ENCODE measurements at places on chromosomes 7 and 10.

- H3K36me3 ChIP-seq, result no peaks in the 10 kb centered on the region
- no peaks in the 10 kb centered on the region for H3K4me1 ChIP-seq
- DNase-seq, result no peak
- H3K27ac ChIP-seq, result no peak overlapping the region
These were observed 57.7 kb upstream of the CDK13 start for GRCh38 chr7:39892361-39892760.

DNA sequence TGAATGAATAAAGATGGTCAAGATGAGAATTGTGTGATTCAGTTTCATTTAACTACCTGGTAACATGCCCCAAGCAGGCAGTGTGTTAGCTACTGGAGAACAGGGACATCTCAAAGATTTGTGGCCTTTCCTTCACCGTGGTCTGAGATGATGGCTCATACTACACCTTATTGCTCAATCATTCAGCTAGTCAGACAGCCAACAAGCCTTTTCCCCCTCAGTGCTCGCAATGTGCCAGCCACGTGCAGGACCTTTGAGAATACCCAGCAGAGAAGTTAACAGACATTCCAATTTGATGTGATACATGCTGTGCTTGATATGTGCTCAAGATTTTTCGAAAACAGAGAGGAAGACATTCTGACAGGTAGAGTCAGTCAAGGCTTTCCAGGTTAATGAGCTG lies 562.8 kb downstream of the SUGCT start:
- H3K4me3 ChIP-seq, result no peak overlapping the region
- no peaks in the 10 kb centered on the region for H3K27me3 ChIP-seq
- no peaks in the 10 kb centered on the region for H3K36me3 ChIP-seq
- no peak overlapping the region for H3K27ac ChIP-seq
- no peak for DNase-seq
- peaks cover 14% of the 10 kb centered on the region for H3K4me1 ChIP-seq

GRCh38 chr7:84674236-84674913 lies 479.8 kb upstream of the SEMA3A start:
- no peak overlapping the region for H3K4me3 ChIP-seq
- peaks cover 3% of the 10 kb centered on the region for H3K4me1 ChIP-seq
- H3K27ac ChIP-seq, result no peak overlapping the region
- H3K36me3 ChIP-seq, result no peaks in the 10 kb centered on the region
- H3K27me3 ChIP-seq, result no peaks in the 10 kb centered on the region

- H3K36me3 ChIP-seq, result no peaks in the 10 kb centered on the region
- H3K4me1 ChIP-seq, result peaks cover 5% of the 10 kb centered on the region
- H3K27me3 ChIP-seq, result no peaks in the 10 kb centered on the region
- DNase-seq, result no peak
These were observed 572 bp upstream of the BHLHA15 start for GRCh38 chr7:98210513-98211220.

GRCh38 chr10:78916227-78916626 lies 152.5 kb upstream of the ZMIZ1 start:
- H3K4me1 ChIP-seq, result no peaks in the 10 kb centered on the region
- no peak for DNase-seq
- no peak overlapping the region for H3K4me3 ChIP-seq

GRCh38 chr7:121440857-121441503 lies 44.9 kb upstream of the FAM3C start:
- no peak overlapping the region for H3K27ac ChIP-seq
- H3K4me3 ChIP-seq, result no peak overlapping the region
- no peaks in the 10 kb centered on the region for H3K36me3 ChIP-seq
- DNase-seq, result no peak
- H3K4me1 ChIP-seq, result peaks cover 6% of the 10 kb centered on the region

- no peak for DNase-seq
- no peaks in the 10 kb centered on the region for H3K36me3 ChIP-seq
- no peaks in the 10 kb centered on the region for H3K4me1 ChIP-seq
- H3K27ac ChIP-seq, result no peak overlapping the region
- no peaks in the 10 kb centered on the region for H3K27me3 ChIP-seq
These were observed 482.6 kb downstream of the IPMK start for GRCh38 chr10:57785068-57785467.

- H3K4me1 ChIP-seq, result no peaks in the 10 kb centered on the region
- no peaks in the 10 kb centered on the region for H3K36me3 ChIP-seq
- no peak for DNase-seq
- H3K27ac ChIP-seq, result no peak overlapping the region
- no peak overlapping the region for H3K4me3 ChIP-seq
These were observed 1123.5 kb upstream of the AUTS2 start for GRCh38 chr7:68474661-68475216.

DNA sequence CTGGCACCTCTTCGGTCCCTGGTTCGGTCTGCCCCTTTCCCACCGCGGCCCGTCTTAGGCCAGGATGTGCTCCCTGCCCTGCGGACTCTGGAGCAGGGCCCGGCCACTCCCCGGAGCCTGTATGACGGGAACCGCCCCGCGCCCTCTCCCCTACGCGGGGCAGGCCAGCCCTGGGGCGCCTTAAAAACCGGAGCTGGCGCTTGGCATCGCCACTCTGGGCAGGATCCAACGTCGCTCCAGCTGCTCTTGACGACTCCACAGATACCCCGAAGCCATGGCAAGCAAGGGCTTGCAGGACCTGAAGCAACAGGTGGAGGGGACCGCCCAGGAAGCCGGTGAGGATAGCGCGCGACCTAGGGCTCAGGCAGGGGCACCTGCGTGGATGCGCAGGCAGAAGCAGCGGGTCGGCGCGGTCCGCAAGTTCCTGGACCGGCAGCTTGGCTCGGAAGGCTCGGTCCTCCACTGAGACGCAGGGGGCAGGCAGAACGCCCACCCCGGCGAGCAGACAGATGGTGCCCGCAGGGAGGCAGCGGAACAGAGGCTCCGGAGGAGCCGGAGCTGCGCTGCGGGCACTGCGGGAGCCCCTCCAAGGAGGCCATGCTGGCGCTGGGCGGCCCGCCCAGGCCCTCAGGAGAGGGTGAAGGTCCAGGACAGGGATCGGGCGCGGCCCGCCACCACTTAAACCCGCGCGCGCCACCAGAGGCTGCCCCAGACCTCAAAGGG lies at the start of gene ADIRF:
Gene ADIRF (plus strand): TSS at position 212 of the 723 bp plus-strand sequence. CDS start 63 bp downstream, at position 275.
- no peaks in the 10 kb centered on the region for H3K27me3 ChIP-seq
- H3K4me1 ChIP-seq, result peaks cover 44% of the 10 kb centered on the region
- peak within 1 kb of the TSS; percentile 41 for H3K4me3 ChIP-seq
- no peak for DNase-seq

DNA sequence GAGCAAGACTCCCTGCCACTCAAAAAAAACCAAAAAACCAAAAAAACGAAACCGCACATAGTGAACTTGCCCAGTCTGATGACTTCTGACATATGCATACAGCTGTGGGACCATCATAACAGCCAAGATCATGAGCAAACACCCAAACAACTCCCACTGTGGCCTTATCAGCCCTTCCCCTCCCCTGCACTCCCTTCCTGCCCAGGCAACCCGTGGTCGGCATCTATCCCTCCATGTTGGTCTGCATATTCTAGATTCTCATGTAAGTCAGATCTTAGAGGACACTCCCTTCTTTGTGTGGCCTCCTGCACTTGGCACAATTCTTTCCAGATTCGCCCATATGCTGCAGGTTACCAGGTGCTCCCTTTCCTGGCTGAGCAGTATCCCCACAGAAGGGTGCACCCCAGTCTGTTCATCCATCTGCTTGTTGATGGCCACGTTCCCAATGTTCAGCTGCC lies 72.8 kb downstream of the GNA12 start:
- no peak overlapping the region for H3K27ac ChIP-seq
- H3K36me3 ChIP-seq, result no peaks in the 10 kb centered on the region
- no peak for DNase-seq
- no peaks in the 10 kb centered on the region for H3K4me1 ChIP-seq

DNA sequence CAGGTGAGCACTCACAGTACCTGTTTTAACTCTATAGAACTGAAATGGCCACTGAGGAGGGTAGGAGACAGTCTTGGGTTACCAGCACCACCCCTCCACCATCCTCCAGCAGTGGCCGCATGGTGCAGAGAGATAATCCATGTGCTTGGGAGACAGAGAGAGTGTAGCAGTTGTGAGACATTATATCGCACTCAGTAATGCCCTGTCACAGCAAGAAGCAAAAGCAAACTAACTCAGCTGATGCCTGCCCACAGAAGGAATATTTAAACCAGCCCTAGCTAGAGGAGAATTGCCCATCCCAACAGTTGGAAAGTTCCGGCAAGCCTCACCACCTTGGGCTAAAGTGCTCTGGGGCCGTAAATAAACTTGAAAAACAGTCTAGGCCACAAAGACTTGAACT lies 58.8 kb upstream of the HBP1 start:
- no peaks in the 10 kb centered on the region for H3K36me3 ChIP-seq
- H3K27me3 ChIP-seq, result no peaks in the 10 kb centered on the region
- H3K4me1 ChIP-seq, result no peaks in the 10 kb centered on the region
- no peak overlapping the region for H3K4me3 ChIP-seq

- no peak overlapping the region for H3K4me3 ChIP-seq
- H3K27me3 ChIP-seq, result peaks cover 19% of the 10 kb centered on the region
- H3K36me3 ChIP-seq, result no peaks in the 10 kb centered on the region
- H3K27ac ChIP-seq, result no peak overlapping the region
These were observed 1.2 kb downstream of the CLDN3 start for GRCh38 chr7:73768641-73769480.

GRCh38 chr7:32937344-32938174 lies 19.7 kb upstream of the FKBP9 start:
- H3K27me3 ChIP-seq, result no peaks in the 10 kb centered on the region
- H3K36me3 ChIP-seq, result peaks cover 2% of the 10 kb centered on the region
- no peak overlapping the region for H3K4me3 ChIP-seq
- DNase-seq, result peak; percentile 5
- H3K27ac ChIP-seq, result no peak overlapping the region

DNA sequence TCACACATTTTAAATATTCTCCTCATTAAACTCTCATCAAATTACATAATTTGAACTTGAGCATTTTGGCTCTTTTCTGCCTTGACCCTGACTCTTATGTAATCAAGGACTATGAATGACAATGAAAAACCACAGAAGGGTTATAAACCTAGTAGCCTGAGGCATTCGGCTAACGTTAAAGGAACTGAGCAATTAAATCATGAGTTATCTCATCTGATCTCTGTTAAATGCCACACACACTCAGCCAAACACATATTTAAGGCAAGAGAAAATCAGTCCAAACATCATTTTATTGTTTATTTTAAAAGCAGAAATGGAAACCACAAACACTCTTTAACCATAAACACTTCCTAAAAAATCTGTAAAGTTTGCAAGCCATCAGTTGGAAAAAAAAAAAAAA lies 204.3 kb downstream of the DGKI start:
- no peaks in the 10 kb centered on the region for H3K36me3 ChIP-seq
- H3K27me3 ChIP-seq, result no peaks in the 10 kb centered on the region
- H3K4me1 ChIP-seq, result no peaks in the 10 kb centered on the region
- no peak overlapping the region for H3K4me3 ChIP-seq

DNA sequence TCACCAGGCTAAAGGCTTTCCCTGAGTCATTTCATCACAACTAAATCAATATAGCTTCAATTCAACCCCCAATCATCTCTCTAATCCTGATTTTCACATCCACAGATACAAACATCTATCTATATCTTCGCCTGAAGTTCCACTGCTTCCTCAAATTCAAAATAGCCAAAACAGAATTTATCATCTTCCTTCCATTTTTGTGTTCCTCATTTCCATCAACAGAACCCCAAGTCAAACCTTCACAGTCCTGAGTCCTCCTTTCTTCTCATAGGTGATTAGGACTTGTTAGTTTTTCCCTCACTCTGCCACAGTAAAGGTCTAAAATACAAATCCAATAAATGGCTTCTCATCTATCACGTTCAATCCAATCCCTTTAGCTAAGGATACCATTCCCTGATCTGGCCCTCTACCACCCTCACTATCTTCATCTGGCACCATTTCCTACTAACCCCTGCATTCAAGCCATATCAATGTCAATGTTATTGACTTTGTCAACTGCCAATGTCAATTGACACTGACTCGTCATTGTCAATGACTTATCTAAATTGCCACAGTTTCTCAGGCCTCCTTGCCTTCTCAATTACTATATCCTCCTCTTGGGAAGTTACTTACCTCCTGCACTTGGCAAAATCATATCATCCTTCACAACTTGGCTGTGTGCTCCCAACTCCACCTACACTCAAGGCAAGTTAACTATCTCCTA lies 2.6 kb downstream of the HYCC1 start:
- no peaks in the 10 kb centered on the region for H3K27me3 ChIP-seq
- H3K27ac ChIP-seq, result no peak overlapping the region
- H3K4me3 ChIP-seq, result peak overlapping the region; percentile 83
- DNase-seq, result no peak

DNA sequence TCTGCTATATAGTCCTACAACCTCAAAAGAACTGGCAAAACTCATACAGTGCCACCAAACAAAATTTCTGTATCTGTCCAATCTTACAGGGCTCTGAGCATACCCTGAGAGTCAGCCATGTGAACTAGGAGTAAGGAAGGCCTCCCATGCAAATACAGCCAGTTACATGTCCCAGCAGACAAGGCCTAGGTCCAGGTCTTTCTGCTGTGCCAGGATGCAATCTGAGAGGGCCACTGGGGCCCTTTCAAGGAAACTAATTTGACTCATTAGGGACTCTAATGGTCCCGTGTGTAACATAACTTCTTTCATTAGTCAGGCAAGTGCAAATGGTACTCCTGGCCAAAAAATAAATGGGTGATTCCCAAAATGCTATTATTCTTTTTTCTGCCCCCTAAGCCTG lies 17.9 kb upstream of the HIBADH start:
- DNase-seq, result no peak
- no peaks in the 10 kb centered on the region for H3K27me3 ChIP-seq
- H3K4me3 ChIP-seq, result no peak overlapping the region
- no peaks in the 10 kb centered on the region for H3K36me3 ChIP-seq

DNA sequence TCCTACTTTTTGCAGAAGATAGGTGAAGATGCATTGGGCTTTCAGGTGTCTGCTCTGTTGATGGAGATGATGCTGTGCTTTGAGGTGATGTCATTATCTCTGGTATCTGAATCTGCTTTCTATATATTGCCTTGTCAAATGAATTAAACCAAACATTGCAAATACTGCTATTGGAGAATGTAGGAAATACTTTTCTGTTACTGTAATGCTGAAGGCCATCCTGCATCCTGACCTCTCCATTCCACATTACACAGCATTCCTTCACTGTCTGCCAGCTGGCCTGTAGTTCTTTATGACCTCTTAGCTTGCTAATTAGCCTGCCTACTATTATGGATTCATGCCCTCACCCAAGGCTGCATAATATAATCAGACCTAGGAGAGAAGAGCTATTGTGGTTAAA lies 73.2 kb downstream of the VCL start:
- no peaks in the 10 kb centered on the region for H3K27me3 ChIP-seq
- H3K36me3 ChIP-seq, result peaks cover 49% of the 10 kb centered on the region
- peaks cover 35% of the 10 kb centered on the region for H3K4me1 ChIP-seq
- peak overlapping the region; percentile 42 for H3K27ac ChIP-seq
- H3K4me3 ChIP-seq, result no peak overlapping the region

DNA sequence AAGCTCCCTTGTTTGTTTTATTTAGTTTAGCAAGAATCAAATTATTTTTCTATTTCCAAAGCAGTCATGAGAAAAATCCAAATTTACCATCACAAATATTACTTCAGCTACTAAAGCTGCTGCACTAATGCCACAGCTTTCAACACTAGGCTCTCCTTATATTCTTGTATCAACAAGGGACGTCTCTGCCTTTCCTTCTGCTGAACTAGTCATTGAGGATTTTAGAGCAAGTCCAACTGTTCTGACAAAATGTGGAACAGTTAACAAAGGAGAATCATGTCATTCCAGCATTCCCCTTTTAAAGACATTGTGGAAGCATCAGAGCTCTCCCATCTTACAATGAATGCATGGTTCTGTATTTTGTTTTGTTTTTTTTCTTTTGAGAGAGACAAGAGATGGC lies 28.6 kb downstream of the FAM13C start:
- no peaks in the 10 kb centered on the region for H3K36me3 ChIP-seq
- H3K4me1 ChIP-seq, result peaks cover 13% of the 10 kb centered on the region
- no peaks in the 10 kb centered on the region for H3K27me3 ChIP-seq
- no peak overlapping the region for H3K27ac ChIP-seq

Data from astrocyte (in vitro differentiated cells and primary cell).